Right renal cortex interstitium (tissue), 3 donors: ENCODE measurements at places on chromosomes 7 and 10.

GRCh38 chr10:51524041-51524440, 175.4 kb downstream of the CSTF2T start:
- no peak for DNase-seq

DNA sequence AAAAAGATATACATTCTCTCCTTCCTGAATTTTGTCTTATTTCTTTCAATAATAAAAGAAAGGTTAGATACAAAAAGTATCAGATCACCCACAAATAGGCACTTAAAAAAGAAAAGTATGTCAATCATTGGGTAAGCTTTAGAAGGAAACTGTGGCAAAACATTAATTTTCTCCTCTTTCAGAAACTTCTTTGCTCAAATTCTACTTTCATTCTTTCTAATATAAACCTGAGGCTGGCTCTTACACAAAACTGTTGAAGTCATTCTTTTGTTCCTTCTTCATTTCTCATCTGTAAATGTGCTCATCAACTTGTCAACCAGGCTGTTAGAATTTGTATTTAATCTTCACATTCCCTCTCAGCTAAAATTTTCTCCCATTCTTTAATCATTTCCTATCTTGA, 124.6 kb downstream of the LRRN3 start:
- DNase-seq, result no peak

DNA sequence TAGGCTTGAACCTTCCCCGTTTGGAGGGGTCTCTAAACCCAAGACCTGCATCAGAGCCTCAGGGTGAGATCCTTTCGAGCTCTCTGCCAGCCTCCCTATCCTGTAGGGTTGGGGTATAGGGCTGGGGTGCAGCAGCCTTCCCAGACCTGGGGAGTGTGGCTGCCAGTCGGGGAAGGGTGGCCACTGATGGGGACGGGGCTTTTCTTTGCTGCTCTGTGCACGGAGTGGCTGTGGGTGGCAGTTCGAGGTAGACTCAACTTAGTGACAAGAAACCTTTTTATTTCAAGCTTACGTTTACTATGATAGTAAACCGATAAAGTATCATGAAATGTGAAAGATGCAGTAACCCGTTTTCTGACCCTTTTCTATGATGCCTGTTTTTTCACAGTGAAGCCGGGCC, 13.0 kb downstream of the ZNF316 start:
- DNase-seq, result no peak

GRCh38 chr10:30705101-30705624, 75.6 kb upstream of the LYZL2 start:
- DNase-seq, result no peak
